ENCODE measurements at places on chromosomes 16 and 17. TPM values are rescaled to one million over a fixed set of nuclear protein-coding genes. Genes with fewer than 3 reads are reported as not detected.

DNA sequence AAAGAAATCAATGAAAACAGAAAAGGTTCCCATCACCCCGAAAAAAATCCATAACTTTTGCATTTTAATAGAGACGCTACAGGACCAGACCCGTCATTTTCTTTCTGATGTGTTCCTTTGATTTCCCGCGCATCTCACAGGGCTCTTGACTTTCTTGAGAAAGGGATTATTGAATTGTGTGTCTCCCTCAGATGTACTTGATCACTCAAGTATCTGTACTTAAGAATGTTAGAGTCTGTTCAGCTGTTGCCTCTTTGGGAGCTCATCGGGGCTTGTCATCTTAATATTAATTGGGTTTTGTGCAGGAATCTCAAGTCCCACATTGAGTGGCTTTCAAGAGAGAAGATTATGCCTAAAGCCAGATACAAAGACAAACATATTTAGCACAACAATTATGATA, 606.4 kb upstream of the SALL1 start:
- no peak for DNase-seq

GRCh38 chr17:19338031-19338990, 24.2 kb downstream of the B9D1 start:
- DNase-seq = peak; percentile 13

GRCh38 chr17:50110591-50111349, 15.6 kb downstream of the PDK2 start:
- DNase-seq = no peak

DNA sequence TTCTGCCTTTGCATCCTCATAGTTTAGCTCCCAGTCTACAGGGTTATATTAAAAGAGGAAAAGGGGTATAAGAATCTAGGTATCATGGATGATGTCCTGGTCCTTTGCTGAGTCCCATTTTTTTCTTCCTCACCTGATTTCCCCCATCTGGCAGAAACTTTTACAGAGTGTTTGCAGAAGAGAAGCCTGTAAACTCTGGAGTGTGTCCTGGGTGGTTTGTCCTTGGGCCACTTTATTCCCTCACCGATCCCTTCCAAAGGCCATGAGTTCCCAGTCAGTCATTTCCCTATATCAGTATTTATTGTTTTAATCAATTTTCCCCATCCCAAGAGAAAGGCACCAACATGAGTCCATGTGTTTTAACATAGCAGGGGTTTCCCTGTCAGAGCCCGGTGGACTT, 638.2 kb downstream of the WWOX start:
- DNase-seq = no peak

DNA sequence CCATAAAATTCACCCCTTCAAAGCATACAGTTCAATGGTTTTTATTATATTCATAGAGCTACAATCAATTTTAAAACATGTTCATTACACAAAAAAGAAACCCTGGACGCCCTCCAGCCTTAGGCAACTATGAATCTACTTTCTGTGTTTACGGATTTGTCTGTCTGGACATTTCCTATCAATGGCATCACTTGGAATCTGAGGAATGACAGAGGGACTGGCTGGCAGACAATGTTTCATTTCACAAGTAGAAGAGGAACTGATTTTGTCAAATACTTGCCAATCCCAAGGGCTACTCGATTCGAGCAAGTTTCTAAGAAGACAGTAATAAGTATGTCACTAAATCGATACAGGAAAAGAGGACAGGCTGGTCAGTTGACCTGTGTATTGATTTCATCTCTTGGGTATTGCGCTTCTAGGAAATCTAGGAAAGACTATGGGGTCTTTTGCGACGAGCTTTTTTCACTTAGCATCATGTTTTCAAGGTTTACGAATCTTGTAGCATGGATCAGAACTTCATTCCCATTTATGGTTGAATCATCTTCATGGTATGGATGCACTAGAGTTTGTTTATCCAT, 56.6 kb downstream of the RGS9 start:
- peak; percentile 21 for DNase-seq

DNA sequence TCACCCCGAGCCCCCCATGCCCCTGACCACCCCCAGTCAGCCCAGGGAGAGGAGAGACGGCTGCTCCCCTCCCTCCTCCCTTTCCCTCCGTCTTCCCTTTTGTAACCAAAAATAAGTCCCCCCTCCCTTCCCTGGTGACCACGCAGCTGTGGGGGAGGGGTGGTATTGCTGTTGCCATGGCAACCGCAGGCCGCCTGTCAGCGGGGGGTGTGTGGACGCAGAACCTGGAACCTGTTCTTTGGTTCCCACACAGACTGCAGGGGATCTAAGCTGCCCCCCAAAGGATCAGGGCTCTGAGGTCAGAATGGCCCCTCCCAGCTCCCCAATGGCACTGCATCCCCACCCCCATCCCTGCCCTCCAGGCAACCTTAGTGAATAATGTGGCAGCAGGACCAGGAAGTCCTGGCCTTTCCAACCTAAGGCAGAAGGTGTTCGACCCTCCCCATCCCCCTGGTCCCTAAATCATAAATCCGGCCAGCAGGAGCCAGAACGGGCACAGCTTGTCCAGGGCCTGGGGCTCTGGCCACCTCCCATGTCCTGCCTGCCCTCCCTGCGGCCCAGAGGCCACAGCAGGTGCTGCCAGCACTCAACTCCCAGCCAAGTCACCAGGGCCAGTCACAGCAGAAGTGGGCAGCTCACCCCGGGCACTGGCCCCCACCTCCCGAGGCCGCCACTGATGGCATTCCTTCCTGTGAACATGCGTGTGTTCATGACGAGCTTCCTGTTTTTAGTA, 12.0 kb downstream of the CA4 start:
- DNase-seq = no peak

- no peak for DNase-seq
Observed at GRCh38 chr16:58034774-58035173, 9.2 kb downstream of the MMP15 start.

DNA sequence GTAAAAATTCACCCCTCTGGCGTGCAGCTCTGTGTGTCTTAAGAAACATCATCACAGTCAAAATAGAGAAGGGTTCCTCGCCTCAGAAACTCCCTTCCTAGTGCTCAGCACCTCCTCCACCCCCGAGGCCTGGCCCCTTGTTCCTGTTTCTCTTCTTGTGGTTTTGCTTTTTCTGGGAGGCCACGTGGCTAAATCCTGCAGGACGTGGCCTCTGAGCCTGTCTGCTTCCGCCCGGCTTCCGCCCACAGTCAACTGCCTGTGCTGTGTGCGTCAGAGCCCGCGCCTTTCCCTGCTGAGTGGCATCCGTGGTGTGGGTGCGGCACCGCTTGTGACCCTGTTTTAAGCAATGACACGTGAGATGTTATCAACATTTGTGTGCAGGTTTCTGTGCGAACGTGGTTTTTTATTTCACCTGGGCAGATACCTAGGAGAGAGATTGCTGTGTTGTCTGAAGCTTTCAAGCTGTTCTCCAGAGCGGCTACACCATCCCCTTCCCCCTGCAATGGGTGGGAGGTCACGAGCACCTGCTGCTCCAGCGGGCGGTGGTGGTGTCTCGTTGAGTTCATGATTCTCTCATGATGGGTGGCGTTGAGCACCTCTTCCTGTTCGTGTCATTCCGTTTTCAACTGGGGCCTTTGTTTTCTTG, 21.7 kb downstream of the ACSF3 start:
- DNase-seq = no peak

DNA sequence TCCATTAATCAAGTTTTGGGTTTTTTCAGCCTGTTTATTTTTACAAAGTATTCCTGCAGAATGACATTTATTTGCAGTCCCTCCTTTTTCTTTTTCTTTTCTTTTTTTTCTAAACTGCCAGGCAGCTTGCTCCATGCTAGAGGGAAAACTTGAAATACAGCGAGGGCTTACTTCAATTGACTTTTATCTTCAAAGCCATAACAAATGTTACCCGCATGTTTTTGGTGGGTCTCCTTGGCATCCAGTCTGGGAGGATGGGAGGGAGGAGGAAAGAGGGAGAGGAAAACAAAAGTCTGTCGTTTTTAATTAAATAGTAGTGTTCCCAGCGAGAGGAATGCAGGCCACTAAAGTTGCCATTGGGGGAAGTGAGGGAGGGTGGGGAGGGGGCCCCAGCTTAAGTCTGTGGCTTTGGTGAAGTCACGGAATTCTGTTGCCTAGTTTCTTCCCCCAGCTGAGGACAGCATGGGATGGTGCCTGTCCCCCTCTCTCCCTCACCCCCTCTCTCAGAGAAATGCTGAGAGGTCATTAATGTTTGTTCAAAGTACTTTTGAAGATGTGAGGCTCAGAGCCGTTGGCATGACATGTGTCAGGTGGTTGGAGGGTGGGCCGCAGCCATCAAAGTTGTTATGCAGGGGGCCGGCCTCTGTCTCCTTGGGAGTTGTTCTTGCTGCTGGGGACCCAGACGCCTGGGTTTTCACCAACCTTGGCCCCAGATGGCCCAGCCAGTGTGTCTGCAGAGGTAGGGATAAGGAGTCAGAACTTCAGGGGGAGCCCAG, 2.9 kb downstream of the NKD1 start:
- DNase-seq = no peak

- DNase-seq = no peak
Observed at GRCh38 chr17:8155996-8156245, 3.7 kb upstream of the PER1 start.

GRCh38 chr17:54426296-54426886, 474.3 kb upstream of the TOM1L1 start:
- DNase-seq = no peak

DNA sequence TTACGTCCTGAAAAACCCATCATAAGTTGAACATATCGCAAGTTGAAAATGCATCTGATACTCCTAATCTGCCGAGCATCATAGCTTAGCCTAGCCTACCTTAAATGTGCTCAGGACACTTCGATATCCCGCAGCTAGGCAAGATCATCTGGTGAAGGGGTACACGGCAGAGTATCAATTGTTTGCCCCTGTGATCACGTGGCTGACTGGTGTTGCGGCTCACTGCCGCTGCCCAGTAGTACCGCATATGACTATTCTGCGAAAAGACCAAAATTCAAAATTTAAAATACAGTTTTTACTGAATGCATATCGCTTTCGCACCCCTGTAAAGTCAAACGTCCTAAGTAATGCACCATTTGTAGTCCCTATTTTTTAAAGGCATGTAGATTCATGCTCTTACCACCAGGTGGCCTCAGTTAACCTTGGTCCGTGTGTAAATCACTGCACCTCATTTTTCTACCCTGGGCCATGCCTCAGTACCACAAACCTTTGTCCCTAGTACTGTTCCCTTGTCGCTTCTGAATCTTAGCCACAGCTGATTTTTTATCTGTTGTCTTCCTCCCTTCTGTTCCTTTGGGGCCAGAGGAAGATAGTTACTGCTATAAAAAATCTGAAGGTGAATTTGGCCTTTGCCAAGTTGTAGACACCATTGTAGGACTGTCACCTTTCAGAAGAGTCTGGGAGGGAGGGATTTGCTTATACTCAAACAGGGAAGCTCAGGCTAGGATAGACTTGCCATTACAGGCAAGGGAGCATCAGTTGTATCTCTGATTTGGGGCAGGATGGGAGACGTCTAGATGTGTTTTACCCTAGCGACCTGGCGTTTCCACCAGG, 34.4 kb downstream of the WWP2 start:
- DNase-seq = peak; percentile 77

TSC2 gene
- total RNA-seq = 22.8 TPM

CHST5 gene
- total RNA-seq = not detected

TP53TG3 gene
- total RNA-seq = not detected

LYZL6 gene
- not detected for total RNA-seq

METRN gene
- 8.6 TPM for total RNA-seq

RNF43 gene
- under 0.01 TPM for total RNA-seq

TMC7 gene
- 0.28 TPM for total RNA-seq
